ENCODE measurements at places on chromosomes 16 and 17. TPM values are rescaled to one million over a fixed set of nuclear protein-coding genes. Genes with fewer than 3 reads are reported as not detected.

GRCh38 chr17:51813140-51813783, 345.3 kb downstream of the CA10 start:
- DNase-seq = no peak

GRCh38 chr16:77868478-77868877, 80.1 kb downstream of the VAT1L start:
- no peak for DNase-seq

DNA sequence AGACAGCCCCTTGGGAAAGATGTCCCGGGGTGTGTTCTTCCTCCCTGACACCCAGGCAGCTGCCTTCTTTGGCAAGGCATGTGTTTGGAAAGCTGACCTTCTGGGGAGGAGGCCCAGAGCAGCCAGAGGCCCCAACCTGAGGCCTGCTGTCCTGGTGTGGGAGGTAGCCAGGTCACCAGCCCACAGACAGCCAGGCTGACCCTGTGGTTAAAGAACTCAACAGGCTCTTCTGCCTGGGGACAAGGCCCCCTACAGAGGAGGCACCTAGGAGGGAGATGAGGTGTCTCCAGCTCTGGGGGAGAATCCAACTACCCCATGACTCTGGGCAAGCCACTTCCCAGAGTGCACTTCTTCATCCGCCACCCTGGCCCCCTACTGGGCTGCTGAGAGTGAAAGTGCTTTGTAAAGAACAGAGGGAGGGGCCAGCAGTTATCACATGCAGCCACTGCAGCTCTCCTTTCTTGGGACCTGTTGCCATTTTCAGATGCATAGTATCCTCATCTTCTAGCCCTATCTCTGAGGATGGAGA, 13.1 kb upstream of the SREBF1 start:
- peak; percentile 64 for DNase-seq

GRCh38 chr16:11280616-11281522, at the start of gene PRM1:
TSS of gene PRM1 (minus strand) at chr16:11281330. CDS start at chr16:11281238, 92 bp downstream.
- no peak for DNase-seq

DNA sequence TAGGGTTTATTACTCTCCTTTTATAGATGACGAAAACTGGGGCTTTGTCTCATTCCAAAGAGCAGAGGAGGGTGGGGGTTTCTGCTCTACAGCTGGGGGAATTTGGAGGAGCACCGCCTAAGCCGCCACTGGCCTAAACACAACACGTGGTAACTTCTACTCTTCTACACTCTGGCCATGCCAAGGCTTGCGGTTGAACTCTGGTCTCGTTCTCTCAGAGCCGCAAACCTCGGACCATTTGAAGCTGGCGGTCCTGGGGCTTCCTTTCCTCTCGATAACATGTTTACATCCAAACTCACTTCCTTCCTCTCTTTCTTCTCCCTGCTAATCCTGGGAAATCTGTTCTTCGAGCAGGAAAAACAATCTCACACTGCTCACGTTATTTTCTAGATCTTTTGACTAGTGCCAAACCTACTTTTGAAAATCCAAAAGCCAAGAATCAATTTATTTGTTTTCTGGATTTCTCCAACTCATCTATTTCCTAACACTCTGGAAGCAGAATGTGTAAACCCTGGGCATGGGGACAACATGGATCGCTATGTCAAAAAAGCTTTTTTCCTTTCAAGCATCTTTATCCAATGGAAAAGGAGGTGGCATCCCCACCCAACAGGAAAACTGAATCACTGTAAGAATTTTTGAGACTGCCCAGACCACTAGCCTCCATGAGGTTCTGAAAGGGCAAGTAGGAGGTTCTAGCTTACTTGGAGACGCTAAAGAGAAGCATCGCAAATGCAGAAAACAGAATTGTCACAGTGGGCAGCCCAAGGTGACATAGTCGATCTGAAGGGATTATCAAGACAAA, 13.6 kb upstream of the EEF2K start:
- peak; percentile 80 for DNase-seq

DNA sequence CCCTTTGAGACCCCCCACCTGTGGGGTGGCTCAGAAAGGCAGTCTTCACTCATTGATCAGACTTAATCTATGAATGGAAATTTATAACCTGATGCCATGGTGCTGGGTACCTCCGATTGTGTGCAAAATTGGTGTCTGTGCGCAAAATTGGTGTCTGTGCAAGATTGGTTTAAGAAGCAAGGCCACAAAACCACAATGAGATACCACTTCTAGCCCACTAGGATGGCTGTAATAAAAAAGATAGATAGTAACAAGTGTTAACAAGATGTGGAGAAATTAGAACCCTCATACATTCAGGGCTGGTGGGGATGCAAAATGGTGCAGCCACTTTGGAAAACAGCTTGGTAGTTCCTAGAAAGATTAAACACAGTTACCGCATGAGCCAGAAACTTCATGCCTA, 13.9 kb upstream of the CSNK2A2 start:
- no peak for DNase-seq

DNA sequence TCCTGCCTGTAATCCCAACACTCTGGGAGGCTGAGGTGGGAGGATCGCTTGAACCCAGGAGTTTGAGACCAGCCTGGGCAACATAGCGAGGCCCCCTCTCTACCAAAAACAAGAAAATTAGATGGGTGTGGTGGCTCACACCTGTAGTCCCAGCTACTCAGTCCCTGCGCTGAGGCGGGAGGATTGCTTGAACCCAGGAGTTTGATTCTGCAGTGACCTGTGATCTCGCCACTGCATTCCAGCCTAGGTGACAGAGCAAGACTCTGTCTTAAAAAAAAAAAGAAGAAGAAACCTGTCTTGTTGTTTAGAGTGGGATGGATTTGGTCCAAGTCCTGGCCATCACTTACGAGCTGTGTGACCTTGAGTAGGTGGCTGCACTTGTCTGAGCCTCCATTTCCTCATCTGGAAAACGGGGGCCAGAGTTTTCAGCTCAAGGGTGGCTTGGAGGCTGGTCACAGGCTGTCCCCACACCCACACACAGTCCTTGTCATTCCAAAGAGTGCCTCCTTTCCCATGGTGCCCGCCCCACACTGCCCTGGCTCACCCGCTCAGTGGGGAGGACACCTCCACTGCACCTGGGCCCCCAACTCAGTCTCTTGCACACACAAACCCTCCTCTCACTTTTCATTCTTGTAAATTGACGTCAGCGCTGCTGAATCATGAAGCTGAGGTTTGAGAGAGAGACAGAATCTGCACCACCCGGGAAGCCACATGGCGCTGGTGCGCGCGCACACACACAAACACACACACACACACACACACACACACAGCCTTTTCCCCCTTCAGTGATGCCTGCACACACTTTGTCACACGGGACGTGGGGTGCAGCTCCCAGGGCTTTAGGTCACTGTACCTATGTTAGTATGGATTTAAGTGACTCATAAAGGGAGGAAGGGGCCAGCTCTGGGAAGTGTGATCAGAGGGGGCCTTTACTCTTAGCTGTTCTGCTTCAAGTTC, 4.2 kb downstream of the SOCS1 start:
- DNase-seq = peak; percentile 17

- no peak for DNase-seq
These were observed 1.5 kb downstream of the FLCN start for GRCh38 chr17:17235212-17236174.

The CTRB2 gene
- polyA plus RNA-seq = not detected

The TLCD1 gene
- polyA plus RNA-seq = not detected

The CCL17 gene
- polyA plus RNA-seq = not detected

Data from CD14-positive monocyte (primary cell).